ENCODE measurements at places on chromosomes 1 and 21. TPM values are rescaled to one million over a fixed set of nuclear protein-coding genes. Genes with fewer than 3 reads are reported as not detected.

DNA sequence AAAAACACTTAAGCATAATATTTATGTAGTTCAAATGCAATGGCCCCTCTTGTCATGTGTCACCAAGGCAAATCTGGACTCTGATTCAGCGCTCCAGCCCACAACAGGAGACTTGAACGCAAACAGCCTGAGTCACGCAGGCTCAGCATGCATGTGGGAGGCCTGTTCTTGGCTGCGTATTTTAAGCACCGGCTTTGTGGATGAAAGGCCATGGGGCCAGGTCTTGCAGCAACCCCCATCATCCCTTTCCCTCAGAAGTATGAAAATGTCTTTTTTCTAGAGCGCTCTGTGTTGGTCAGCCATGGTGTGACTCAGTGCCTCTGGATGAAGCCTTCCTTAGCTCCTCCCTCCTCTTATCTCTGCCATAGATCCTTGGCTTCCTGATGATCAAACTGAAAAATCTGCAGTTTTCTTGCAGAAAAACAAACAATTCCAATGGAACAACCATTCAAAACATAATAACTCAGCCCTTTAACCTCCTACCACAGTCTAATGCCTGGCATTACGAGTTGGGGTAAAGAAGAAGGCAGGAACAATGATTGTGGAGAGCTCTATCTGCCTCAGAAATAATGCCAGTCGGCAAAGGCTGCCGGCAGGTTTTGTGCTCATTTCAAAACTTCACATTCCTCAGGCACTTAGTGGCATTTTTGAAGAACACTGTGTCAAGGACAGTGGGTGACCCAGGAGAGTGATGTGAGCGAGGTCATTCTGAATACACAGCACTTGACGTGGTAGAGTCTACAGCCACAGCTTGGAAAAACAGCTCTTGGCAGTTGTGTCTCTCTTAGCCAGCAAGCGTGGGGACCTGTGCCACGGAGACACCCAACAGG lies 167.5 kb downstream of the CLIC6 start:
- peak; percentile 94 for DNase-seq

DNA sequence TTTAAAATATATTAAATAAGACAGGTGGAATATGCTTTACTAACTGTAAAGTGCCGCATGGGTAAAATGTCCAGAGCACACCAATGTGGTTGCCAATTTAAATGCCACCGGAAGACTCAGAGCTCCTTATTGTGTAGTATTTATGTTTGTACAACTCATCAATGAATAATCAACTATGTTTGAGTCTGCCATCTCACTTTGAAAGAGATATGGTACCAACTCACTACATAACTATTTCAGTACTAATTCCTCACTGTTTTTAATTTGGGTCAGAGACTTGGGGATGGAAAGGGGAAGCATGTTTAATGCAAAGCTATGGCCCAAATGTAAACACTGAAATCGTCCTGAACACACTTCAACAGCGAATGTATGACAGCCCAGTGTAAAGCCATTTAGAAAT lies 144.8 kb downstream of the NR5A2 start:
- no peak for DNase-seq

DNA sequence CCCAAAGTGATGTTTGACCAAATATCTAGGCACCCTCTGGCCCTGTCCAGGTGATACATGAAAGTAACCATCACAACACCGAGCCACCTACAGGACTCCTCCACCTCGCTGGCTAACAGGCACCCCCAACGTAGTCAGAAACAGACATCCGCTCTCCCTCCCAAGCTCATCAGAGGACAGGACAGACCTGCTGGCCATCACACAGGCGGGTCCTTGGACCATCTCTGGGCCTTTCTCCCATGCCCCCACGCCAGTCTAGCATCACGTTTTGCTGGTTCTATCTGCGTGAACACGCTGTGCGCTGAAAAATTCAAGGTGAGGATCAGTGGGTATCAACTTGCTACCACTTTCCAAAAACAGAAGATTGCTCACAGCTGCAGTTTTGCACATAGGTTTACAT lies 21.4 kb upstream of the ADARB1 start:
- no peak for DNase-seq

DNA sequence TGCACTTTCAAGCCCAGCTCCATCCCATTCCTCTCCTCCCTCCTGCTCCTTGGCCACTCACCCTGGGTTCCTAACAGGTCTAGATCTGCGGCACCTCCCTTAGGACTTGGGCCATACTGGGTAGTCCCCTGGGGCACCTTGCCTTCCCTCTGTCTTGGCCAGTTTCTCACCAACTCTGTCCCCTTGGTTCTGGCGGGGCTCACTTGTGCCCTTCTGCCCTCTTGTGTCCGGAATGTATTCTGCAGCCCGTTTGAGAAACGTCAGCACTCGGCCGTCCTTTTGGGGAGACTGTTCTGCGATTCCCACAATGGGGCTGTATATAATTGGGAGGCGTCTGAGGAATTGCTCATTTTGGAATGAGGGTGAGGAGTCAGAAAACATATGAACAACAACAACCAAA lies 162.4 kb downstream of the ZSCAN20 start:
- no peak for DNase-seq

DNA sequence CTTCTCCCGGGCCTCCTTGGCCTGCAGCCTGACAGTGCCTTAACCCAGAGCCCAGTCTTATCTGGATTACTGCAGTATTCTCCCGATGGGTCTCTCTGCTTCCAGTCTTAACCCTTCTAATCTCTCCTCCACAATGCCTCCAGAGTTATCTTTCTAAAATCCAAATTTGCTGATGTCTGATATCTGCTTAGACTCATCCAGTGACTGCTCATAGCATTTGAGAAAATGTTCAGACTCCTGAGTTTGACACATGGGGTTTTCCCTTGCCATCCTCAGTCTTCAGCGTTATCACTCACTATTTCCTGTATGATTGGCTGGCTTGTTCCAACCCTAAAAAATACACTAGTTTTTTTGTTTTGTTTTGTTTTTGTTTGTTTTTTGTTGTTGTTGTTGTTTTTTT lies 102.0 kb downstream of the FMN2 start:
- no peak for DNase-seq

GRCh38 chr1:94303005-94303404 lies 65.6 kb upstream of the ARHGAP29 start:
- no peak for DNase-seq

GRCh38 chr1:220817907-220818306 lies 31.2 kb downstream of the MTARC1 start:
- no peak for DNase-seq

- DNase-seq: peak; percentile 24
Observed at GRCh38 chr1:58839846-58840835, 56.3 kb upstream of the JUN start.

Gene FLG2
- total RNA-seq: not detected

Gene MCOLN2
- 1.2 TPM for total RNA-seq

Gene PRMT6
- total RNA-seq: 17.7 TPM

All from mammary epithelial cell (primary cell).